ENCODE measurements at places on chromosomes 6 and 20.
A peak's percentile ranks its signal among the peaks of the same experiment; 100 is the strongest.

- DNase-seq: no peak
Observed at GRCh38 chr6:161727083-161727833, 453.4 kb upstream of the AGPAT4 start.

DNA sequence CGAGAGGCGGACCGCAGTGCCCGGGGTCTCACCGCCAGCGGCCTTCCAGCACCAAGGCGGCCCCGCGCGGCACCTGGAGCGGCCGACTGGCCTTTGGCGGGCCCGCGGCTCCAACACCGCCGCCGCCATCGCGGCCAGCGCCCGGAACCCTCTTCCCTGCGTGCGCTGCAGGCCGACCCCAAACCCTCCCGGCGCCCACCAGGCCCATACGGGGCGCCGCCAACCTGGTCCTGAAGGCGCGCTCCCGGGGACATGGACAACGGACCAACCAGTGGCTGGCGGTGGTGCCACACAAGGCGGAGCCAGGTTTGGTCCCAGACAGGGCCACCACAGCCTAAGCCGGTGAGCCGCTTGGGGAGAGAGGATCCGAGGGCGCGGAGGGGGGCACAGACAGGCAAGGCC lies 1514.8 kb upstream of the DEFB115 start:
- DNase-seq: no peak

DNA sequence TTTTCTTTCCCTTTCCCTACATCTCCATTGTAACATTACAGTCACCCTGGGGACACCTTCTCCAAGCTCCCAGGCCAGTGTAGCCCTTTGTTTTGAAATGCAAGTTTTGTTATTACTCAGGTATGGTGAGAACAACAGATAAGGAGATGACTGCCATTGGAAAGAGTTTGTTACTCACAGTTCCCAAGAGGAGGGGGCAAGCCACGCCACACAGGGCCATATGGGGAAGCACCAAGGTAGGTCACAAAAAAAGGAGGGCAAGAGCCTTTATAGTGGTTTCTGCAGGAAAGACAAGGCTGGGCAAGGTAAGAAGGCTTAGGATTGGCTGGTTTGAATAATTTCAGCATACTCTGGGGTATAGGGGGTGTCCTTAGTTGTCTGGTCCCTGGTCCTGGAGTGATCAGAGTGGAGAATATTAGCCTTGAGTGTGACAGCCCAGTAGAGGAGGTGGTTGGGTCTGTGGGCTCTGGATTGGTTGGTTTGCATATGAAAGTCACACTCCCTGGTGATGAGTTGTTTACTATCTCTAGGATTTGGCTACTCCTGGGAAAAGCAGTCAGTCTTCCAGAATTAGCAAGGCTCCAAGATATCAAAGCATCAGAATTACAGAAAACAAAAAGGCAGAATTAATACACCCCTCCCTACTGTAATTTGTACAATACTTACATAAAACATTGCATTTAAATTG lies 33.1 kb upstream of the SMLR1 start:
- DNase-seq: no peak

DNA sequence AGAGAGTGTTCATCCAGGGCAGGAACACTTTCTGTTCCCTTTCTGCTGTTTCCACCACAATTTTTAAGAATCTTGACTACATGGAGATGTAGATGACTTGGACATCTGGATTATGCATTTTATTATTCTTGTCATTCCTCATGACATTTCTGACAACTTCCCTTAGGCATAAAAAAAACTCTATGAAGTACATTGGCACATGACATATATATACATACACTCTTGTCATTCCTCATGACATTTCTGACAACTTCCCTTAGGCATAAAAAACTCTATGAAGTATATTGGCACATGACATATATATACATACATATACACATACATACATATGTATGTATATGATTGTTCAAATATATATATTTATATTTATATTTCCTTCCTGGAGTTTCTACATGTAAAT lies 531.5 kb downstream of the COL12A1 start:
- no peak for DNase-seq

DNA sequence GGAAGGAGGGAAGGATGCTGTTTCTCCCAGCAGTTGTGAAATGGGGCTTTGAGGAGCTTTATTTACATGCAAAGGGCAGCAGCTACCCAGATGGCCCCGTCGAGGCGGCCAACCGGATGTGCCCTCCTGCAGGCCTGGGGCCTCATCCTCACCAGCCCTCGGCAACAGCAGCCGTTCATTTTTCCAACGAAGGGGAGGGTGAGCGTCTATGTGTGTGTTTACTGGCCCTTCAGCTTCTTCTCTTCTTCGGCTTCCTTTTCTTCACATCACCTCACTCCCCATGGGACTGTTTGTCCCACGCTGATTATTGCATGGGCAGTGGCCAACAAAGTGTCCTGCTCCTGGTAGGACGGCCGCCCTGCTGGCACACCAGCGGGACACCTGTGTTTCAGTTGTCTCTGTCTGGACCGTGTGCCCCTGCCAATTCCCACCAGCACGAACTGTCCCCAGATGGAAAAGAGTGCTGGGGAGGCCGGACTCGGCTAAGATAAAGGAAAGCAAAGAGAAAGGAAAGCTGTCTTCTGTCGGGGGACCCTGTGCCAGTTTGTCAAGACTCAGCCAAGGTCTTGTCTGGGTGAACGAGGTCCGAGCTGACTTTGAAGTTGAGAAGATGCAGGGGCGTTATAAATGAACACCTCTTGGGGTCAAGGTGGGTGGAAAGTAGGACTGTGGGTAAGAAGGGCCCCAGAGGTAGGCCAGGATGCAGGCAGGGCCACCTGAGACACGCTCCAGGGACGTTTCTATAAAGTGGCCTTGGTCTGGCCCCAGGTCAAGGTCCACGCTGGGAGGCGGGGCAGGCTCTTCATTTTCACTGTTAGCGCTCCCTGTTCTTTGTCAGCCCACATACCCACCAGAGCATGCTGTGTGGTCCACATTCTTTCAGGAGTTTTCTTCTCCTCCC lies 57.0 kb downstream of the FAM50B start:
- no peak for DNase-seq

DNA sequence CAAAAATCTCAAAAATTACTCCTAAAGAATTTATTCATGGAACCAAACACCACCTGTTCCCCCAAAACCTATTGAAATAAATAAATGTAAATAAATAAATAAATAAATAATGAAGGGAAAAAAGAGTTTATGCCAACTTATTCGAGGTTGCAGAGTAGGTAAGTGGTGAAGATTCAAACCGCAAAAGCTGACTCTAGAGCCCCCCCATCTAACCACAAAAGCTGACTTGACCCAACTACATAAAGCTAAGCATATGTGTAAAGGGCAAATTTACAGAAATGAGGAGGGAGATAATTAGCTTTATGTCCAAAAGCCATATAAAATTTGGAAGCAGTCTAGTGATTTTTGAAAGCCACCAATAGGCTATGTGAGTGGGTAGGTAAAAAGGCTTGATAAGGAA lies 486.9 kb downstream of the PKHD1 start:
- no peak for DNase-seq

DNA sequence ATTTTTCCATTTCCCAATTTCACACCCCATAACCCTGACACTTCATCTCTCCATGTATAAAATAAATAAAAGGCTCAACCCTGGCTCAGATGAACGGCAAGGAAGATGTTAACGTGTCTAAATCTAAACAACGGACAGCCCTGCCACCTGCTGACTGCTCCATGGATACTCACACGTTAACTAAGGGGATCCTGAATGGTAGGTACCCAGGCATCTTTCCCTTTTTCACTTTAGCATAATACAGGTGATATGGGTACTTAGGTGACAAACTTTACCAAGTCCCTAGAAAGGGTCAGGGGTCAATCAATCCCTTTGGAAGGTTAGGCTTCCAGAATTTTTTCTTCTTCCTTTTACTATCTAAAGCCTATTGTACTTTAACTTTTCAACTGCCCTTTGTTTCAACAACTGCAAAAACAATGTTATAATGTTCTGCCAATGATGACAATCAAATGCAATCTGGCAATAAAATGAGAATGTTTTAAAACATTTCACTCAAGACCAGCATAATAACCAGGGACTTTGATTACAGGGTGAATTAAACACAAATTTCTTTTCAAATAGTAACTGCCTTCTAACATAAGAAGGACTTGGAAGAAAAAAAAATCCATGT lies 52.4 kb upstream of the IPCEF1 start:
- peak; percentile 10 for DNase-seq

GRCh38 chr20:34150306-34151000 lies 38.4 kb upstream of the EIF2S2 start:
- no peak for DNase-seq

DNA sequence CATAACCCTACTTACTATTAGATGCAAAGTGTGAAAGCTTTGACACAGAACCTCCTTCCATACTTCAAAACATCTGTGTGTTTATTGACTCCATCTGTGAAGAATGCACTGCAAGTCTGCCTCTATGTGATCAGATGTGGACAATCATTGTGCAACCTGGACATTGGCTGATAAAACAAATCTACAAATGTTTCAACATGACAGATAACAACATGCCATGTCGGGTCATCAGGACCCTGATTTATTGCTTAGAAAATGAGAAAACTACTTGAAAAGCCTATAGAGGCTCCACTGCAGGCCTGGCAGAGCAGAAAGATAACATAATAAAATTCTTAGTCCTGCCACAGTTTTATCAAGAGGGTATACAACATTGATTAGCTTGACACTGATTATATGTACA lies 1286.4 kb downstream of the GRIK2 start:
- DNase-seq: no peak

DNA sequence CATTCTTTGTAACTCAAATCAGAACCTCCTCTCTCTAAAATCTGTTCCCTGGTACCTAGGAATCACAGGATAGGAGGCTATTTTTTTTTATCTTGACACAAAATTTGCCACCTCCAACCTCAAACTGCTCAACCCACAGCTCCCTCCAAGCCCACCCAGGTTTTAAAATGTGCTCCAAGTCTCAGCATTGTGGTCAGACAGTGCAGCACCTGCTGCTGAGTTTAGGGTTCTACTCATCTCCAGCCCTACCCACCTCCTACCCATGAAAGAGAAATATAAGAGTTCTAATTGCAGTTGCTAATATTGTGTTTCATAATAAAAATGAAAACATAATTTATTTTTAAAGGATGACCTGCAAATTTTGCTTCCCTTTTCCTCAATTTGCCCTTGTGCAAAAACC lies 496.5 kb downstream of the MAFB start:
- DNase-seq: no peak

- peak; percentile 63 for DNase-seq
Observed at GRCh38 chr6:35804996-35805736, at the start of gene LHFPL5. TSS of gene LHFPL5 (plus strand) at chr6:35805352. CDS start at chr6:35805671, 319 bp downstream.

GRCh38 chr20:47796971-47797370 lies 11.7 kb upstream of the SULF2 start:
- no peak for DNase-seq

DNA sequence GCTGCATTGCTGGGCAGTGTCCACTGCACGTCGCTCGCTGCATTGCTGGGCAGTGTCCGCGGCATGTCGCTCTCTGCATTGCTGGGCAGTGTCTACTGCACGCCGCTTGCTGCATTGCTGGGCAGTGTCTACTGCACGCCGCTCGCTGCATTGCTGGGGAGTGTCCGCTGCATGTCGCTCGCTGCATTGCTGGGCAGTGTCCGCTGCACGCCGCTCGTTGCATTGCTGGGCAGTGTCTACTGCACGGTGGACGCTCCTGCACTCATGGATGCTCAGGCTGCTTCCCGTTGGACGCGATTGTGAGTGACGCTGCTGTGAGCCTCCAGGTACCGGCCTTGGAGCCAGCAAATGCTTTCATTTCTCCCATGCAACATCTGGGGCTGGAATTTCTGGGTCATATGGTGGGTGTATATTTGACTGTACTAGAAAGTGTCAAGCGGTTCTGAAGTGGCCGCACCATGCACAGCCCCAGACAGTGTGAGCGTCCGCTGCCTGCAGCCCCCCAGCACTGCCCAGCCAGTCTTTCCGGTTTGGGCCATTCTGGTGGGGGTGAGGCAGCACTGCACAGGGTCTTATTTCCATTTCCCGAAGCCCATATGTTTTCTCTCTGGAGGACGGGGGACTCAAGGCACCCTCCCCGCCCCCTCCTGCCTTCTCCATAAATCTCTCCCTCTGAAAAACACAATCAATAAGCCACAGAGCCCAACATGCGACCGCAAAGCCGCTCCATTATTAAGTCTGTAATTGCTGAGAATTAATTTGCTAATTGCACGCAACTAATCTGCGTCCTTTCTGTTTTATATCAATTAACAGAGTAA lies 97.4 kb downstream of the YTHDF1 start:
- no peak for DNase-seq

- DNase-seq: no peak
Observed at GRCh38 chr6:5278047-5278446, 16.7 kb downstream of the FARS2 start.
